ENCODE measurements at places on chromosomes 4 and X.

DNA sequence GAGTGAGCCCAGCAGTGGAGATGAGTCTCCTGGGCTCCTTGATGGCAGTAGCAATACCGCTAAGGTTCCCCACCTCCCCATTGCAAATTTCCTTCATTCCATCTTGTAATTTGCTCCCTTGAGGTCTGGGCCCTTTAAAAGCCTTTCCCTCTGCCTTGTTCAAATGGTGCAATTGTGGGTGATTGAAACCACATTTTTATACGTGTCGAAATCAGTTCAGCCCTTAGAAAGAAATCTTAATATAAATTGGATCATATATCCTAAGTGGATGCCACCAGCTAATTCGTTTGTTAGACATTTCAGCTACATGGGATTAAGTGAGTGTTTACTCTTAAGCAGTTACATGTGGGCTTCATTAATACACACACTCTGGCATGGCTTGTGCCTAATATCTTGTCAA, 68.6 kb downstream of the NHS start:
- DNase-seq, result no peak

DNA sequence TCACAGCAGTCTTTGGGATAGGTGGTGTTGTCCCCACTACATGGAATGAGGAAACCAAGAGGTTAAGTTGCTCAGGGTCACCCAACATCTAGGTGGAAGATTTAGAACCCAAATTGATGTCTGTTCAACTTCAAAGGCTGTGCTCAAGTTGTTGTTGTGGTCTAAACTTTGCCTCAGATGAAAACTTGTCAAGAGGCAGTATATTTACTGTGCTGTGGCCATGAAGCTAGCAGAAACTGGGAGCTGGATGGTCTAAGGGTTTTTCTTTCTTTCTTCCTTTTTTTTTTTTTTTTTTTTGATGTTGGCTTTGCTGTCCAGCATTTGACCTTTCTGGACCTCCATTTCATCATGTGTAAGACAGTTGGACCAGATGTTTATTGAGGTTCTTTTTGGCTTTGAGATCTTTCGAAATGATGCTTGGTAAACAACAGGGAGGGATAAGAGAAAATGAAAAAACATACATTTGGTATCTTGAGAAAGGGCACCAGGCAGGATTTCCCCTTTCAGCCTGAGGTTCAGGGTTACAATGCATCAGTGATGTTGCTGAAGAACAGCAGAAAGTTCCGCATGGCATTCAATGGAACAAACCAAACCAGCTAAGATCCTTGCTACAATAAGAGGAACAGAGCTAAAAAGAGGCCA, 166.2 kb upstream of the RPS6KA3 start:
- DNase-seq, result no peak

DNA sequence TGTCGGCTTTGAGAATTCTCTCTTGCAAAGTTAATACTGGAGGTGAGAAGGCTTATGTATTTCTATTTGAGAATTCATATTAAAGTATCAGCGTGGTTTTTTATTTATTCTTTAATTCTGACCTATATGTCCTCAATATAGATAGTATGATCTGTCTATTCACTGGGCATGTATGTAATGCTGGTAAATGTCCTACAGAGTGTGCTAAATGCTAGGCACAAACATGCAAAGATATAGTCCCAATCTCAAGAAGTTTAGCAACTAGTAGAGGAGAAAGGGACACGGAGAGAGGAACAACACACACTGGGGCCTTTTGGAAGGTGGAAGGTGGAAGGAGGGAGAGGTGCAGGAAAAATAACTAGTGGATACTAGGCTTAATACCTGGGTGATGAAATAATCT, 11.0 kb upstream of the BMPR1B start:
- no peak for DNase-seq

GRCh38 chr4:165403637-165404036, 24.8 kb downstream of the CPE start:
- no peak for DNase-seq

DNA sequence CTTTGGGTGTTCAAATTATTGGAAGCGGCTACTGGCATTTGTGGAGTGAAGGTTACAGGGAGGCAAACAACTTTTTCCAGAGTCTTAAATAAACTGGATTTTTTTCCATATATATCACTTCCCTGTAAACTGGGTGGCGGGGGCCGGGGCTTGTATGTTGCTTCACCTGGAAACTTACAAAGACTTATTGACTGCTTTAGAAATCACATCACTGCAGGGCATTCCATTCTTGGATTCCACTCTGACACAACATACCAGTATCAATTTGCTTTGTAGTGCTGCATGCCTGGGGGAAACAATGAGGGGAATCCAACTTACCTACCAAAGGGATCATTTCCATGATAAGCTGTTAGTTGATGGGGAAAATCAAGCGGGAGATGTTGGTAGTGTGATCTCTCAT, 21.7 kb upstream of the FAM156A start:
- DNase-seq, result no peak

DNA sequence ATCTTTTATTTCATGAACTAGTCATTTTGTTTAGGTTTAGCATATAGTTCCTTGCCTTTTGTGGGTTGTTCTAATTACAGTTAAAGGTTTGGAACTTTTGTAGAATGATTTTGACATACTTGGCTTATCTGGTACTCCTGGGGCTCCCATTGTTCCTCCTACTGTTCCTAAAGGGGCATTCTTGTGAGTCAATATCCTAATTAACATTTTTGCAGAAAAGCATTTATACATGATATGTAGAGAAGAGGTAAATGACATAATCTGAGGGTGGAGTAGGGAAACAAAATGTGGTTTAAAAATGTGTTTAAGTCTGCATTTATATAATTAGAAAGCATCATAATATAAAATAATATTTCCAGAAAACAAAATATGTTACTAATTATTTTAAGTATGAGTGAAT, 529.2 kb downstream of the FAT4 start:
- no peak for DNase-seq

- DNase-seq, result no peak
These were observed 87.8 kb upstream of the RPS6KA3 start for GRCh38 chrX:20354505-20354904.

DNA sequence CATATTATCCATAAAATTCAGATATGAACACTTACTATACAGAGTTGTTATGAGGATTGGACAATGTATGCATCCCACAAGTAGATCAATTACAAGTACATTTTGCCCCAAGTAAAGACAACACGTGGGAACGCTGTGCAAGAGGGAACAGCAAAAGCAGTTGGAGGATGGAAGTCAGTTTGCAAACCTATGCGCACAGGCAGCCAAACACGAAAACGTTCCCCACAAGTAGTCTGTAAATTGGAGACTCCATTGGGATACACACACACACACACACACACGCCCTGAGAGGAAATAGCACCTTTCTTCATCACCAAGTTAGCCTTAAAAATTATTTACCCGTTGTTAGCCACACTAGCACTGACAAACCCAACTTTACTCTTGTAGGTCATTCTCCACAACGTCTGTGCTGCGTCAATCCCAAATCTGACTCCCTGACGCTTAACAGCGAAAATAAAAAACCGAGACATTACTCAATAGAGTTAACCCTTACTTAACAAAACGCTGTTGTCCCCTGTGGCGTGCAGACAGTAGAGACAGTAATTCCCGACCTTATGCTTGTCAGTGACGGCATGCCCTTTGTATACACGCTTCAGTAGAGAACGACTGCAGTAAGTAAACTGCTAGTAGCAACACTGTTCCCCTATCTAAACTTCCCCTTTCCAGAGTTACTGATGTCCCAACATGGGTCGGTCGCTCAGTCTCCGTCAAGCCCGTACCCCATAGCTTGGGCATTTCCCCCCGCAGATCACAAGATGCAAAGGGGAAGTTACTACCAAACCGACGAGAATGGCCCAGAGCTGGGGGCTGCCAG, 730 bp downstream of the MANBA start:
- no peak for DNase-seq

All from SK-N-MC (cell line).